Stimulated activated CD8-positive, alpha-beta memory T cell treated with anti-CD3 and anti-CD28 coated beads, Interleukin-7, amount 100 ng/mL, for 1 hour (primary cell): ENCODE measurements at places on chromosomes 7 and 10.

DNA sequence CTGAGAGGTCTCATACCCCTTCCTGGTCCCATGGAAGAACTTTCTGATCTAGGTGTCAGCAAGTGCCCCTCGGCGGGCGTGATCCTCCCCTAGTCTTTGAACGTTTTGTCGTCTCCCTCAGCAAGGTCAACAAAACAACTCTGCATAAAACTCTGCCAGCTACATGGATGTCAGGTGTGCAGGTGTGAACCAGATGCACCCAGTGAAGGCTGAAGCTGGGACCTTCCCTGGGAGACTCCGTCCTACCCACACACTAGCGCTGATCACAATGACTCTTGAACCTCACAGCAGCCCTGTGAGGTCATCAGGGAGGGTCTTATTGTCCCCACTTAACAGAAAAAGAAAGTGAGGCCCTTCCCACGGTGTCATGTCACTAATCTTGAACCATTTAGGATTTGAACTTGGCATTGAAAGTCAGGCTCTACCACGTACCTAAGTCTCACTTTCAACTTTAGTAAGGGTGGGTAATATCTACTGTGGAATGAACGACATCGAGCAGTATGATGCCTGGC is 68.1 kb downstream of the VSTM4 start:
- DNase-seq = no peak

GRCh38 chr10:88256013-88256680 is 327.0 kb downstream of the RNLS start:
- DNase-seq = no peak

- no peak for DNase-seq
Observed at GRCh38 chr7:11650500-11650899, 181.5 kb downstream of the THSD7A start.

DNA sequence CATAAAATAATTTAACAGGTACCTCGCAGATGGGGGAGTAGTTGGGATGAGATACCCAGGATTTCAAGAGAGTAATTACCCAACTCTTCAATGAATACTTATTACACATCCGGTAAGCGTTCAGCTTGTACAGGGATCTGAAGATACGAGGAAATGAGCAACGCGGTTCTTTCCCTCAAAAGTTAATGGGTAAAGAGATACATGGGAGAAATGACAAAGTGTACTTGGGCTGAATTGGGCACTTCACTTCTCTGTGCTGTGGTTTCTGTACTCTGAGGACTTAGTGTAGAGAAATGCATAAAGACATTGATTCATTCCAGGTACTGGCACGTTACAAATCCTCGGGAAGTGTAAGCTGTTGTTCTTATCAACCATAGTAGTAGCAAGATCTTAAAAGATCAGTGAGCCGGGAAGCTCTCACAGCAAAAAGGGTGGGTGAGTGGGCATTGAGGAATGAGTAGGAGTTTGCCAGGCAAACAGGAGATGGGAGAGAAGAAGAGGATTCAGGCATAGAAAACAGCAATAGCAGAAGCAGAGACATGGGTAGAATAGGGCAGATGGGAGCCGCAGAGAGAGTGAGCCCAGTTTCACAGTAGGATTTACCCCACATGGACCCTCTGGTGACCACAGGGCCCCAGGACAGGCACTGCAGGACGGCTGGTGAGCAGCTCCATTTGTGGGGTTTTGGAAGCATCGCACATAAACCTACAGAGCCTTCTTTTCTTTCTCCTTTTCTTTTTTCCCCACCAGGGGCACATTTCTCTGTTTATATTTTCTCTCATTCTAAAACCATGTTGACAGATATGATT is 304.3 kb upstream of the PITRM1 start:
- no peak for DNase-seq

DNA sequence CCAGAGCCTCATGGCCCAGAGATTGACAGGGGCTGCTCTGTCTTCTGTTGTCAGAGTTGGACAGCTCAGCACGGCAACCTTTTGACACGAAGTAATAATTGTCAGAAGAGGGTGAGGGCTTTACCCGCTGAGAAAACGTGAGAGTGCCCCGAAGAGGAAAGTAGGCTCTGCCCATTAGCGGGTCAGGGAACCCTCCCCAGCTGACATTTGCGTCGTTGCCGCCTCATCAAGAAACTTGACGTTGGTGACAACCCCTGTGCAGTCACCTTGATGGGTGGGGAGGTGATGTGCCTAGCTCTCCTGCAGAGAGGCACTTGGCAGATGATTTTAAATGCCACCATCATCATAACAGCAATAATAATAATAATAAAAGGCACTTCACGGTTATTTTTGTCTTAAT is 202.1 kb downstream of the USP6NL start:
- no peak for DNase-seq

DNA sequence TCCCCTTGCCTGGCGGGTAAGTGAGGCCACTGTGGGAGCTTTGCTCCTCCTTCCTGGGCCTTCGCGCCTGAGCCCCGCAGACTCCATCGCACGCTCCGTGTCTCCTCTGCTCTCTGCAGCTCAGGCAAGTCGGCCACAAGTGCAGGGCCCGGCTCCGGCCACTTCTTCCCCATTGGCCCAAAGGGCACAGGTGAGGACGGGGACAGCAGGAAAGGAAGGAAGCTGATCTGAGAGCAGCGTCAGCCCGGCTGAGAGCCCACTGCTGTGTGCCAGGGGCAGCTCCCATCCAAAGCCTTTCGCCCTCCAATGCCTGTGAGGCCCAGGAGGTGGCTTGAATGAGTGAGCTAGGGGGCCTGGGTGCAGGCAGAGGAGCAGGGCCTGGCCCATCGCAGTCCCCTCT is 33.7 kb upstream of the RHEB start:
- DNase-seq = no peak

DNA sequence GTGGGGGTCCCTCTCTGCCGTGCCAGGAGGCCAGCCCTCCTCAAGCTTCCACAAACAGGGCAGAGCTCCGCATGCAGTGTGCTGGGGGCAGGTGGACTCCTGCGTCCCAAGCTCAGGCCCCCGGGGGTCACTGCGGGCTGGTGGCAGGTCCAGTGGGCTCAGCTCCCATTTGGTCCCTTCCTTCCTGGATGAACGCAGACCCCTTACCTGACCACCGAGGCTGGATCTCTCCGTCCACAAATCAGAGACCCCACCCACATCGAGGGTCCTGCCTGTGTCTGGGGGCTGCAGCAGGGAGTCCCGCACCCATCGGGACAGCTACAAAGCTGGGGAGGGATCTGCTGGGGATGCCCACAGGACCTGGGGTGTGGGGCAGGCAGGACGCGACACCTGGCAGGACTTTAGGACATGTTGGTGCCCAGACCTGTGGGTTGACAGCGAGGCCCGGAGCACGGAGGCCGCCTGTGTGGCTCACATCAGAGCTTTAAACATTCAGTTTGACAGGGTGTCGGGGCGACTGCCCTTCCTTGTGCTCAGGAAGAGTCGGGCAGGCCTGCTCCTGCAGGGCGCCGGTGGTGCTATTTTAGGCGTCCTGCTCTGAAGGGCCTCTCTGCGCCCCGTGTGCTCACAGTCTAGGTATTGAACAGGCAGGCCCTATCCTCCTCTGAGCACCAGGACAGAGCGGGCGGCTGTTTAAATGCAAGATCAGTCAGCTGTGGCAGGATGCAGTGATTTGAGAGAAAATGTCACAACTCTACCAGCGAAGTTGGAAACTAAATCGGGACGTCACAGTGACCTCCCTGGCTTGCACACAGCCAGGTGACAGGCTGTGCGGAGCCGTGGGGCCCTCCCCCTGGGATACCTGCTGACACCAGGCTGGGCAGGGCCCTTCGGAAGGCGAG is 15.9 kb upstream of the CFAP46 start:
- DNase-seq = no peak

GRCh38 chr7:69677054-69677852 is 79.0 kb downstream of the AUTS2 start:
- no peak for DNase-seq

DNA sequence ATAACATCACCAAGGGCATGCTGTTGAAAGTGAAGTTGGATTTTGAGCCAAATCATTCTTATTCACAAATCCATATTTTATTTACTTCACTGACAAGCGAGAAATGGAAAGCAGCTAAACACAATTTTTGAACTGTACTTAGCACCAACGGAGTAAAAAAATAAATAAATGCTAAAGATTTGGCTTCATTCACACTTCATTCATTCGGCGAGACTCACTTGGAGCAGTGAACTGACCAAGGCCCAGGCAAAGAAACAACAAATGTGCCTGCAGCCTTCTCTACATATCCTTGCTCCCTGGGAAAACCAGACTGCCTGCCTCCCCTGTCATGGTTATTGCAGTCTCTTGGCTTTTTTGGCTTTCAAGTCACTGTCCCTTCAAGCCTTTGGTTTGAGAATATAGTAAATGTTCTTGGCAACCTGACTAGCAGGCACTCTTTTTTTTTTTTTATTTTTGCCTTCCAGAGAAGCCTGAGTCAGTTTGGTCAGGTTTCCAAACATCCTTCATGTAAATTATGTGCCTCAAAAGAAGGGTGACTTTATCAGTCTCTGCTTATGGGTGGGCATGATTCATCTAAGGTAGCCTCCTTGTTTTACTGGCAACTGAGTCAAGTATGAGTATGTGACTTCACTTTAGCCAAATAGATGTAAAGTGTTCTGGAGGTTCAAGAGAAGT is 177.6 kb upstream of the MEOX2 start:
- no peak for DNase-seq

DNA sequence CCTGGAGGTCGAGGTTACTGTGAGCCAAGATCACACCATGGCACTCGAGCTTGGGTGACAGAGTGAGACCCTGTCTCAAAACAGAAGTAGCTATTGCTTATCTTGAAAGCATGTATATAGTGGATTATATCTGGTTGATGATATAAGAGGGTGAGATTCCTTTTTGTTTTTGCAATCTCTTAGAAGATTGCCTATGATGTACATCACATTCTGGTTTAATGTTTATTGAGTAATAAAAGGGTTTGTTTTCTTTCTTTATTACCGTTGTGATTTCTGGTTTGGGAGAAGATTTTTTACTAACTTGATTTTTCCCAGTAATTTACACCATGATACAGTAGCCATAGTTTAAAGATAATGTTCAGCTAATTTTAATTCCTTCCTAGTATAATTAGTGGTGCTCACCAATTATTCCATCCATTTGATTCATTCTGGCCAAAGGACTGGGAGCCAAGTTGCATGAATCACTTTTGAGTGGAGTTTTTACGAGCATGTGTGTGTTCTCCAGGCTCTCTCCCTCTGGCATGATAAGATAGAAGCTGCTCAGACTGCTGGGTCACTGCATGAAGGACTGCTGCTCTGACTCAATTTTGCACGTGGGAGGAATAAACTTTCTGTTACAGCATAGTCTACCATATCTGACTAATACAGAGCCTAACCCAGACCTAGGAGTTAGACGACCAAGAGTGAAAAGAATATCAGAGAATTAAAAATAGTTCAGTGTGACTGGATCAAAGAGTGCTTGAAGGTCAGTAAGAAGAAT is 13.5 kb upstream of the TSPAN13 start:
- no peak for DNase-seq

GRCh38 chr7:39210362-39210761 is 232.7 kb downstream of the POU6F2 start:
- no peak for DNase-seq

GRCh38 chr7:131533566-131534561 is 22.6 kb downstream of the PODXL start:
- no peak for DNase-seq

DNA sequence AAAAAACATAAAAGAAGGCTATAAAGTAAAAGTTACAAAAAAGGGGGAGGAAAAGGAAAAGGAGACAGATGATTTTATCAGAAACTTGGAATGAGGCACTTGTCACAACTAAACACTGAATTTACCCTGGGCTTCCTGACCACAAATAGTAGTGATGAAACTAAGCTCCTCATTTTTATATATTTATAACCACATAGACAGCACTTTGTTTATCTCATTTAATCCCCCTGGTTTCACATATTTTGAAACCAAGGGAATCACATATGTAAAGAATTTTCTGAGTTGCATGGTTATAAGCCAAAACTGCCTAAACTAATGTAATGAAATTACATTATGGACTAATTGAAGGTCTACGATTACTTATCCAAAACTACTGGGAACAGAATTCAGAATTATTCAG is 39.6 kb upstream of the MET start:
- DNase-seq = no peak

DNA sequence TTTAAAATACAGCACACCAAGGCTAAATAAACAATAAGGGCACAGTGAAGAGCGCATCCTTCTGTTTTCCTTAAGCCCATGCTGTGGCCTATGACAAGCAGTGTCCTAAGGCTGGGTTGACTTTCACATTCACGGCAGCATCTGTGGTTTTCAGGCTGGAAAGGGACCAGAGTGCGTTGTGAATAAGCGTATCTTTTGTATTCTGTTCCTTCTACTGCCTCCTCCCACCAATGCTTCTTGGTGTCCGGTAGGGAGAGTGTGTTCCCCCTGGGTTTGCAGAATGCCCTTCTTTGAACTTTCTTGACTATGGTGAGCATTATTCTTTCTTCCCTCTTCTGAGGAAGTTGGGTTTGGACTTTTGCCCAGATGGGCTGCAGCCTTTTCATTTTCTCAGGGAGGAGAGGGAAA is 73.6 kb downstream of the ABCA13 start:
- DNase-seq = no peak

GRCh38 chr7:31894308-31894707 is 175.9 kb downstream of the PDE1C start:
- DNase-seq = no peak

DNA sequence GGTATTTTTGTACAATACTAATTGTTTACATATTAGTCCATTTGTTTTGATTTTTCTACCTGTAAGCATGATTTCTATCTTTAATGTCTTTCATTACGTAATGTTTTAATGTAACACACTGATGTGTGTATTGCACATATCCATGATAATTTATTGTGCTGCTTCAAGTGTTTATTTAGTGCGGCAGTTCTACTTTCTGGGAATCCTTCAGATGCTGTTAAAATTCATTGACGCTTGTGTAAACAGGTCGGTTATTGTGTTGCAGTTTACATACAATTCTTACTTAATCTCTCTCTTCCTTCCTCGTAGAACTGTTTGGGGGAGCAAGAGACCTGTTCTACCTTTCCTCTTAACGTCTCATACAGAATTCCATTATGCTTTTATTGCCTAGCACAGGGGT is 6.9 kb downstream of the TMEM60 start:
- no peak for DNase-seq

- no peak for DNase-seq
Observed at GRCh38 chr10:60172363-60172990, 217.2 kb downstream of the ANK3 start.

DNA sequence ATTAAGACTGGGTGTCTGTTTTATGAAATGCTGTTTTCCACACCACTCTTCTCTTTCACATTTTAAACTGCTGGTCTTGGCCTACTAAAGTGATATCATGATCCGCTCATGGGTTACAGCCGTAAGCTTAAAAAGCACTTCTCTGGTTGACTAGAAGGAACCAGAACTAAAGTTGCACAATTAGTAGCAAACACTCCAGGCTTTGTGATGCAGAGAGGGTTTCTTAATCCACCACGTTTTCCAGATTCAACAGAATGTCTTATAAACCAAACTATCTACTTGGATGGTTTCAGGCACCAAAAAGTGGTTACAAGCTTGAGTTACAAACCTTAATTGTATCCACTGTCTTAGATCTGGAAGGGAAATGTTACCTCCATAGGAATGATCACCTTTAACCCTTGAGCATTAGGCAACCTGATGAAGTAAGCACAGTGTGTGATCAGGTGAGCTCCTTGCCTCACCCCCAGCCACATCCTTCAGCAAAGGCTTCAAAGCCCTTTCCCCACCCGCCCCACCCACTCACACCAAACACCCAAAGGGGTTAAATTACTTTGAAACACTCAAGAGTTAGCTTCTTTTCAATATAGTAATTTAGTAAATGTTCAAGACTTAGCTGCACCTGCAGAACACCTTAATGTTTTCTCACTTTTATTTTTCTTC is 3.5 kb downstream of the ELMO1 start:
- no peak for DNase-seq
